NCI-H1048 (cell line): ENCODE measurements at places on chromosomes 2 and 18.

GRCh38 chr2:145041706-145042105 lies 521.8 kb upstream of the ZEB2 start:
- DNase-seq, result no peak

DNA sequence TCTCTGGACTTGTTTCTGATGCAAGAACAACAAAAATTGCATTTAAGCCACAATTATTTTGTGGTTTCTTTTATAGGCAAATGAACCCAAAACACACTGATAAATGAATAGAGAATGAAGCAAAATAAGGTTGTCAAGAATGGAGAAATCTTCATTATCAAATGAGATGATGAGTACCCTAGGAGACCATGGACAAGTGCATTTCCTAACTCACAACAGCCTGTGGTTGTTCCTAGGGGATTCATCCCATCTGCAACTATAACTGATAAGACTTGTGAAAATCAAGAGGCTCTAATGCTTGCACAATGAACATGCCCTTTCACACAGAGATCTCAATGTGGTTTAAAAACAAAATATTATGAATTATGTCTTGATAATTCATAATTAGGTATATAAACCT lies 159.9 kb downstream of the PDE1A start:
- no peak for DNase-seq

DNA sequence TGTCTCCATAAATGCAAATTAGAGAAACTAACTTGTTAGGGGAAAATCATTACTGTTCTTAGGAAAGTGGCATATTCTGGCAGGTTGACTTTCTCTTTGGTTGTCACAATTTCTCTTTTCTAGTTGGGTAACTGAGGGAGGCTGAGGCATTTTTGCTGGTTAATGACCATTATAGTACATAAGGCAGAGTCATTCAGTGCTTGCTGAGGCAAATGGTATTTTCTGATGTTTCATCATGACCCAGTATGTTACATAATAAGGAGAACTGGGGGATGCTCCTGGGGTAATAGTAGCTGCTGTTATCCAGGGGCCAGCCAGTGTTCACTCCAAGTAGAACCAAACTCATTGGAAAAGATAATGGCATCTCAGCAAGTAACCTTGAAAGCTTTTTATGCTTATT lies 62.3 kb downstream of the ITGA6 start:
- DNase-seq, result no peak

- DNase-seq, result no peak
These were observed 103.0 kb downstream of the USP40 start for GRCh38 chr2:233463586-233463985.

DNA sequence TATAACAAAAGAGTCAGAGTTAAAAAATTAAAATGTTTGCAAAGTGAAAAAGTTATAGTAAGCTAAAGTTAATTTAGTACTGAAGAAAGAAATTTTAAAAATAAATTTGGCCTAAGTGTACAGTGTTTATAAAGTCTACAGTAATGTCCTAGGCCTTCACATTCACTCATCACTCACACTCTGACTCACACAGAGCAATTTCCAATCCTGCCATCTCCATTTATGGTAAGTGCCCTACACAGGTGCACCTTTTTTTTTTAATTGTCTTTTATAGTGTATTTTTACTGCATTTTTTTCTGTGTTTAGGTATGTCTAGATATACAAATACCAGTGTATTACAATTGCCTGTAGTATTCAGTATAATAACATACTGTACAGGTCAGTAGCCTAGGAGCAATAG lies 562.9 kb downstream of the PIK3C3 start:
- DNase-seq, result no peak

GRCh38 chr2:16628314-16628713 lies 37.3 kb downstream of the CYRIA start:
- DNase-seq, result no peak

- DNase-seq, result no peak
These were observed 257.4 kb upstream of the RBMS1 start for GRCh38 chr2:160751021-160751420.

GRCh38 chr2:241356871-241357260 lies 781 bp downstream of the FARP2 start:
- DNase-seq, result no peak

DNA sequence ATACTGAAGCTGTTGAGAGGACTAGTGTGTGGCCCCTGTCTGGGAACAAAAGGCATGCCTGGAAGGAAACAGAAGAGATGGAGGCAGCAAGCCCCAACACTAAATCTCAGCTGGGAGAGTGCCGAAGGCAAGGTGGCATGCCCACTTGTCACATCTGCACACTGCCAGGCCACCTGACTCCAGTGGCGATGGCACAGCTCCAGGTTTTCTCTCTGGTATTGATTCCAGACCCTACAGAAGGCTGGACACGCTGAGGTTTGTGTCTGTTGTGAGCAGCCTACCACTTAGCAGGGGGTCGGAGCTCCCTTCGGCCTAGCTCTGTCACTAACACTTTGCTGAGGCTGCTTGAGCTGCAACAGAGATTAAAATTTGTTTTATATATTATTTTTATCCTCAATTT lies 307.3 kb downstream of the TDRD15 start:
- no peak for DNase-seq

- no peak for DNase-seq
These were observed 14.8 kb downstream of the PIK3C3 start for GRCh38 chr18:41969881-41970280.

- DNase-seq, result no peak
These were observed 1237.1 kb downstream of the LRP1B start for GRCh38 chr2:140893685-140894084.

DNA sequence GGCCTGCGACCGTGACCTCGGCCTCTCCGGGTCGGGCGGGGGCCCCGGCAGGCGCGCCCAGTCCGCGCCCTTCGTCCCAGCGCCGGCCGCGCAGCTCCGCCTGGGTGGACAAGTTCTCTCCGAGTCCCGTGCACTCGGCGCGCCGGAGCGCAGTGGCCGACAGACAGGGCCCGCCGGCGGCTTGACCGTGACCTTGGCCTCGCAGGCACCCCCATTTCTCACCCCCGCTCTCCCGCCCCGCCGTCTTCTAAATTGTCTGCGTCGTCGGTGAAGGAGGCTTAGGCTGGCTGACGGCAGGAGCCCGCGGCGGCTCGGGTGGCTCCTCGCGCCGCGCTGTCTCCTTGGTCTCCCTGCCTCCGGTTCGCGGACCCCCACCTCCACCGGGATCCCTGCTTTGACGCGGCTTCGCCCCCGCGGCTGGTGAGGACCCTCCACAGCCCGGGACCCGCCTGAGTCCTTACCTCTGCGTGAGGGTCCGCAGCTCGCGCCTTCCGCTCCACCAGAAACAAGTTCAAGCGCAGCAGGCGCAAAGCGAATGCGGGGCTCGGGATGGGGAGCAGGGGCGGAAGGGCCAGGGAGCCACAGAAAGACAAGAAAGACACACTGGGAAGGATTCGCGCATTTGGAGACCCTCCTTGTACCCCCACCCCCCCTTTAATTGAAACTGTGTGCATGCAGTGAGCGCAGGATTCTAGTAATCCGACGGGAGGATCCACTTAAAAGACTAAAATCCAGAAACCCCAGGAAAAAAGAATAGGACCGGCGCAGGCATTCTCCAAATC lies 4.0 kb downstream of the PTGR3 start:
- DNase-seq, result no peak

GRCh38 chr18:70127359-70127758 lies 78.1 kb downstream of the RTTN start:
- DNase-seq, result no peak

- DNase-seq, result no peak
These were observed 42.9 kb downstream of the MYL12B start for GRCh38 chr18:3304832-3305231.

- no peak for DNase-seq
These were observed 132.3 kb upstream of the RND3 start for GRCh38 chr2:150619607-150620330.

DNA sequence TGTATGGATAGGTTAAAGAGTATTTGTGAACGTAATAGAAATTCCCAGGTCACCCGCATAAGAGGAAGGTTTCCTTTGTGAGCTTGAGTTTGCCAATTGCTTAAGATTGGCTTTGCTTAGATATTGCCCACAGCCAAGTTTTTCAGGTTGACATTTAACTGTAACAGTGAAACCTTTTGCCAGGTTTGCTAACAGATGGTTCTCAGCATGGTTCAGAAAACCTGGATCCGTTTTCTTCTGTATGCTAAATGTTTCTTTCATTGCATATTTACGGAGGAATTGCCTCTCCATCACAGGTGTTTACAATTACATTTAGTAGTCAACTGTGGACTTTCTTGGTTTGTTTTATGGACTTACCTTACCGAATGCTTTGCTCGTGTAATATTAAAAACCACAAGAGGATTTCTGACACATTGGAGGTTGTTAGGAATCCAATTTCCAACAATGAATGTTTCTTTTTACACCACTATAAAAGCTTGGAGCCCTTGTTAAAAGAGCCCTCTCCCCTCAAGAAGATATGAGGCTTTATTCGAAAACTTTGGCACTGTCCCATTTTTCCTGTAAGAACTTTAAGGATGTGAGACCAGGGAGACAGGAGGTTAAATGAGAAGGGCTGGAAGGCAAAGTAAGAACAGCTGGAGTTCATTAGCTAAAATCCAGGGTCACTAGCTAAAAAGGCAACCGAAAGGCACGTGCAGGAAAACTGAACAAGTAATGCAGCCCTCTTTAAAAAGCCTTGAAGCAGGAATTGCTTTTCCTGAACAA lies 7.8 kb downstream of the CDK15 start:
- DNase-seq, result no peak

DNA sequence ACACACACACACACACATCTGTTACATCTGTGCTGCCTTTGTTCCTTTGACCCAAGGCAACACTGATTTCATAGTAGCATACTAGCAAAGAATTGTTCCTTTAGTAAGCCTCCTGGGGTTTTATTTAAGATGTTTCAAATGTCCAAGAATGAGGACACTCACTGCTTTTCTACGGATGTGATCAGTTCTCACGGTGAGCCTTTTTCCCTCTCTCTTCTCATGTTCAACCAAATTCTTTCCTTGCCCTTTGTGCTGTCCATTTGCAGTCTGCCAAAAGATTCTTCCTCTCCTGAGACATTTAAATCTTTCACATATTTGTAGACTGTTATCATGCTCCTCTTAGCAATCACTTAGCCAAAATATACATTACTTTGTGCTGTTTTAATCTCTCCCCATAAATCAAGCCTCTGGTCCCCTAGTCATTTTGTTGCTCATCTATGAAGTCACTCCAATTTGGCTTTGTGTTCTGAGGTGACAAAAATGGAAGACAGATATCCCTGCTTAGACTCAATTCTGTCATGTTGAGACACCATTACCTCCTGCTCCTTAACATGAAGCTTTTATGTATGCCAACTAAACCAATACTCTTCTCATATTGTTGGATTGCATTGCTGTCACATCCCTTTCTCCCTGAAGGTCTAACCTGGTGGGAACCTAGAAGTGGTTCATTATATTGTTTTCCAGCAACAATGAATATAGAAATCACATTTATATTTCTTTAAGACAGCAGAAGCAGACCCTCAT lies 1605.3 kb upstream of the ACVR2A start:
- DNase-seq, result no peak

- DNase-seq, result no peak
These were observed 23.8 kb downstream of the EML4 start for GRCh38 chr2:42192652-42193566.

- no peak for DNase-seq
These were observed 59.8 kb upstream of the NFATC1 start for GRCh38 chr18:79335833-79336360.

DNA sequence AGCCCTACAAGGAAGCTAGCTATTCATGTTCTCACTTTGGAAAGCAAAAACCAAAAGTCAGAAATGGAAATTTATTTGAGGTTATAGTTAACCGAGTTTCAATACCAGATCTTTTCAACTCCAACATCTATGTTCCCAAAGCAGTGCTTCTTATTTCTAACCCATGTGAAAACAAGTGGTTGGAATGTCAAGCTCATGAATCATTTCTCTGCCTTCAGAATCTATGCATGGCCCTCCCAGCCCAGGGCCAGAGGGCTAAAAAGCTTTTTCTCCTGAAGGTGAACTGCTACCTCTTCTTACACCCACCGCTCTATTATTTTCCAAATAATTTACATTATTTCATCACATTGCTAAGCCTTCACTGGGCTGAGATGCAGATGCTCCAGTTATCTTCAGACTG lies 158.4 kb downstream of the SP3 start:
- DNase-seq, result no peak

DNA sequence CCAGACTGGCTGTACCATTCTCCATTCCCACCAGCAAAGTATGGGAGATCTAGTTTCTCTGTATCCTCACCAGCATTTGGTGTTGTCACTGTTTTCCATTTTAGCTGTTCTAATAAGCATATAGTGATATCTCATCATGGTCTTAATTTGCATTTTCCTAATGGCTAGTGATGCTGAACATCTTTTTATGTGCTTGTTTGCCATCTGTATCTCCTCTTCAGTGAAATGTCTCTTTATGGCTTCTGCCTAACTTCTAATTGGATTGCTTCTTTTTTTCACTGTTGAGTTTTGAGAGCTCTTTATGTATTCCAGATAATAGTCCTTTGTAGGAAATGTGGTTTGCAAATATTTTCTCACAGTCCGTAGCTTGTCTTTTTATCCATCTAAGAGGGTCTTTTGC lies 18.9 kb upstream of the BIN1 start:
- DNase-seq, result no peak

DNA sequence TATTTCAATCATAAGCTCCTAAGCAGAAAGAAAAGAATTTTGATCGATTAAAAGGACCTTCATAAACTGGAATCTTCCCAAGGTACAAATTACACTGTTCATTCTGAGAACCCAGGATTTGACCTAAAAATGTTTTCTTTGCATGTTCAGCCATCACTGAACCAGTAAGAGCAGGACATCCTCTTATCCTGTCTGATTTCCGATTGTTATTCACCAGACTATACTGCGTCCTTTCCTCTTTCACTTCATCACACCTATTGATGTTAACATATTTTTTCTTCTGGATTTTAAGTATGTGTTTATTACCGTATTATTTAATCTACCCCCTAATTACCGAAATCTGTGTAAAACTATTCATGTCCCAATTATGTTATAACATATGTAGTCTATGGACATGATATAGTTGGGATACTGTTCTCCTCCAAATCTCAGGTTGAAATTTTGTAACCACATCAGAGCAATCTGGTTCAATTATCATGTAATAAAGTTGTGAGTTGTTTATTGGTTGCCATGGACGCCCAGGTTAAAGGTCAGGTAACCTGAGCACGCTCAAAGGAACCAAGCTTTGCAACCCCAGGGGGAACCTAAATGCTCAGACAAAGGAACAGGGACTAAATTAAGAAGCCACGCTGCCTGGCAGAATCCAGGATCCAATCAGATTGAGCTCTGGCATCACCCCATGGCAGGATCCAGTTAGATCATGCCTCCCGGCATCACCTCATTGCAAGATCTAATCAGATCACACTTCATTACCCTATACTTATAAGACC lies 11.6 kb upstream of the TBC1D8 start:
- no peak for DNase-seq

GRCh38 chr18:78676622-78677482 lies 302.8 kb upstream of the SALL3 start:
- DNase-seq, result no peak

DNA sequence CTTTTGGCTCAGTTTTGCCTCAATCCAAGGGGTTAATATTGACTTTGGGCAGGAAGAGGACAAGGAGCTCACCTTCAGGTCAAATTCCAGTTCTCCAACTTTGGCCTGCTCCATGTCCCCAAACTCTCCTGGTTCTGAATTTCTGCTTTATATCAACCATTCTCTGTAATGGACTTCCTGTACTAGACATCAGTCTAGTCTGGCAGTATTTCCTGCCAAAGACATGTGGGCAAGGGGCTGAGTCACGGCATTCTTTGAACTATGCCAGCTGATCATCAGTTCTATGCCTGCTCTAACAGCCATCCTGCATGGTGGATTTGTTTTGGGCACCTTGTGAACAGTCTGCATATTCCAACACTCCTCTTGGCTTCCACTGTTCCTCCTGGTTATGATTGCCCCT lies 199.4 kb downstream of the ZEB2 start:
- no peak for DNase-seq
